SK-MEL-5 (cell line): ENCODE measurements at places on chromosomes 3 and 15.

GRCh38 chr15:90924375-90924774 is 8.0 kb downstream of the HDDC3 start:
- no peak for DNase-seq

GRCh38 chr3:99648101-99648500 is 9.7 kb downstream of the COL8A1 start:
- DNase-seq: no peak

GRCh38 chr15:82300883-82301282 is 38.3 kb downstream of the SAXO2 start:
- no peak for DNase-seq

DNA sequence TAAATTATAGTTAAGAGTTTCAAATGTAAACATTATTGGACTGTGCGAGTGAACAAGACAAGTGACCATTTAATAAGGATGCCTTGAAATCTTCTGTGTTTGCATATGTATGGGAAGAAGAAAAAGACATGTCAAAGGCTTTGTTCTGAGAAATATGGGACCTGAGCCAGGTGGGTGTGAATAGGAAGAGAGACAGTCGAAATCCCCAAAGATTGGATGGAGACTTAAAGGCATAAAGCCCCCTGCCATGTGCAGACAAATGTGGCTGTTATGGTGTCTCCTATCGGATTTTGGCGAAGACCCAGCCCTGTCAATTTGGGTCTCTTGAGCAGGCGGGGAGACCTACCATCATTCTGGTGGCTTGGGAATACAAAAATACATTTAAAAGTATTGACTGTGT is 16.9 kb downstream of the FXR1 start:
- DNase-seq: no peak

DNA sequence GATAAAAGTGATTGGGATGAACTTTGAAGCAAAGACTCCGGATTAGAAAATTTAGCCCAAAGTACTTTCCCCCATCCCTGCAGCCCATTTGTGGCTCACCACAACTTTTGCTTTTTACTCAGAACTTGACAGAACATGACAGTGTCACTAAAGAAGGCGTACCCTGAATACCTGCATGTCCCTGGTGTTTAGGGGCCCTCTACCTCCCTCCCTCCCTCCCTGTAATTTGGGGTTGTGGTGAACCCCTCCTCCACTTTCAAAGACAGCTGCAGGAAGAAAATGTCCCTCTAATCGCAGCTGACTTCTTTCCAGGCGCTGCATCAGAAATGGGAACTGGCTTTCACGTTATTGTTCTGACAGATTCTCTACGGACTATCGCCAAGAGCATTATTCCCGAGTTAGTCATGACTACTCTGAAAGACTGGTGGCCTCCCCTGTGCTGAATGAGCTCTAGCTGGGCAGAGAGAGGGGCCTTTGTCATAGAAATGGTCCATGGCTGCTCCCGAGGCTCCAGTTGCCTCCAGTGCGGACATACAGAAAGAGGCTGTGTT is 93.2 kb upstream of the ARHGEF3 start:
- DNase-seq: no peak
